ENCODE measurements at places on chromosomes 6 and 20.
A peak's percentile ranks its signal among the peaks of the same experiment; 100 is the strongest.

GRCh38 chr20:44186674-44187053, 324 bp downstream of the JPH2 start:
- no peak for DNase-seq

GRCh38 chr20:45085289-45085688, 15.6 kb downstream of the KCNS1 start:
- no peak for DNase-seq

GRCh38 chr20:10094566-10095173, 59.9 kb downstream of the ANKEF1 start:
- DNase-seq, result no peak

GRCh38 chr6:47512872-47513271, 35.3 kb downstream of the CD2AP start:
- DNase-seq, result no peak

- DNase-seq, result peak; percentile 73
These were observed 125.4 kb downstream of the HIVEP1 start for GRCh38 chr6:12137480-12137879.

DNA sequence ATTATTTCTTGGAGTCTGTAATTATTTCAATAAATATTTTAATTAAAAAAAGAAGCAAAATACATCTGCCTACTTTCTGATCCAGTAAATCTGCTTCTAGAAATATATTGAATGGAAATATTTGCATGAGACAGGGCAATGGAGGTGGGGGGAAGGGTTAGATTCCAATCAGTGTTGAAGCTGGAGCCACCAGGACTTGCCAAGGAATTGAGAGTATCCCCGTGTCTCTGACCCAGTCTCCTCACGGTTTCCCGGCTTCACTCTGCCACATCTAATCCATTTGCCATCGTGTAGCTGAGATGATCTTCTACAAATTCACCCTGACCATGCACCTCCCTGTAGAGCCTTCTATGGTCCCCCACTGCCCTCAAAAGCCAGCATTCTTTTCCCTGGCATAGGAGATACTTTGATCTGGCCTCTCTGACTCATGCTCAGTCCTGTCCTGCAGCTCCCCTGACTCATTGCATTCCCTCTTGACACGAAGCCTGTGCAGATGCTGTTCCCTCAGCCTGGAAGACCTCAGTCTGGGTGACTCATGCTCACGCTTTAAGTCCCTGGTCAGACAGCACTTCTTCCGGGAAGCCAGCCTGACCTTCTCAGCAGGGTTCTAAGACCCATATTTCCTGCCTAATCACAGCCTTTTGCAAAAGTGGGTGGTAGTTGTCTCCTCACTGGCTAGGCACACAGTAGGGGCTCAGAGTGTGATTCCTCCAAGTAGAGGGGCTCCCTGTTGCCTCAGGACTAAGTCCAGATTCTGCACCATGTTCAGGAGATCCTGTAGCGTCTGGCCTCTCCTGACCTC, 23.0 kb upstream of the FKBP1A start:
- DNase-seq, result no peak

DNA sequence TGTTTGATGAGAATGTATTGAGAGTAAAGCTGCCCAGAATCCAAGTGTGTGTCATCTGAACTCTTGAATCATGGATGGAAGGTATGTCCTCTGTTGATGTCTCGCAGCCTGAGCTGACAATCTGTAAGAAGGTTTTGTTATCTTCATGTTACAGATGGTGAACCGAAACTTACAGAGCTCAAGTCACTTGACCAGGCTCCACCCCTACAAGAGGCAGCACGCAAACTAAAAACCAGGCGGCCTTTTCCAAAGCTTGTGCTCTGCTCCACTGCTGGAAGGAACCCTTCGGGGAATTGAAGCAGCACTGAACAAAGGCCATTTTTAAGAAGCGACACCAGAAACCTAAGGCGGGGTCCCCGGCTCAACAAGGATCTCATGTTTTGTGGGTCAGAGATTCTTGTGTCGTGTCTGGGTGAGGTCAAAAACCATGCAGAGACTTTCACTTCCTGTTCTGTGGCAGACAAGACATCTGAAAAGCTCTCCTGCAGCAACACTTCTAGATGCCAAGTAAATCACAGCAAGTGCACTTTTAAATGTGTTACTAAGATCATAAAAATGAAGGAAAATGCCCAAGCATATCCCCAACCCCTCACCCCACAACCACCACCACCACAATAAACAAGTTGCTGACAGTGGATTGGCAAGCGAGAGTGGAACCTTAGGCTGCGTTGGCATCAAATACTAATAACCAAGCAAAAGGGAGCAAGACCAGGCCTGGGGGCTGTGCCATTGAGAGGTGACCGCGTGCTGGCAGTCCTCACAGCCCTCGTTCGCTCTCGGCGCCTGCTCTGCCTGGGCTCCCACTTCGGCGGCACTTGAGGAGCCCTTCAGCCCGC, 27.3 kb downstream of the NQO2 start:
- no peak for DNase-seq

GRCh38 chr20:18718129-18718528, 95.5 kb upstream of the SCP2D1 start:
- no peak for DNase-seq

- DNase-seq, result no peak
These were observed 23.7 kb downstream of the DOK5 start for GRCh38 chr20:54499111-54499510.

DNA sequence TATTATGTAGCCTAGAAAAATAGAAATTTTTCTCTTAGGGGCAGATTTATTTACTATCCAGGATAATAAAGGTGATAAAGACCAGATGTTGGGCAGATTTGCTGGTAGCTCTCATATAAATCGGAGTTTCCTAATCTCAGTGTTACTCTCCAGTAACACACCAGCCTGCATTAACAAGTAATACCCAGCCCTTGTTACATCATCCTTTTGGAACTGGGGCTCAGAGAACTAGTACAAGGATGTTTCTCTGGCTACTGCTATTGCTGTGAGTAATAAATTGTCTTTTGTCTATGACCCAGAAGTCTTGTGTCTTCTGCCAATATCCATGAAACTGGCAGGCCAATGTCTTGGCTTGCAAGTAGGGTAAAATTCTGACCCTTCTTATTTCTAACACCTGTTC, 16.8 kb downstream of the TPD52L1 start:
- no peak for DNase-seq

GRCh38 chr20:52888096-52888495, 84.1 kb upstream of the TSHZ2 start:
- DNase-seq, result no peak

GRCh38 chr6:155125906-155126305, 130.8 kb downstream of the TIAM2 start:
- no peak for DNase-seq

DNA sequence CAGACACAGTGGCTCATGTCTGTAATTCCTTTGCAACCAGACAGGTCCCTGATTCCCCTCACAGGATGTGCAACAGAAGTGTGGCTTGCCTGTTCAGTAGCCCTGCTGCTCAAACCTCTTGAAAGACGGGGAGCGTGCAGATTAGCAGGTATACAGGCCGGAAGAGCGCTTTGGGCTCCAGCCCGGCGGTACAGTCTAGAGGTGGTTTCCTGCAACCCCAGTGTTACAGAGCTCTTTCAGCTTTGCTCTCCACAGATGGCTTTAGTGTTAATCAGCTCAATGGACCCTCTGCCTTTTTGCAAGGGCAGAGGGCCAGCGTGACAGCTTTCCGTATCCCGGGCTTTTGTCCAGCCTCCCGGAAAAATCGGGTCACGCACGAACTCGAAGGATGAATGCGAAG, 67.2 kb upstream of the TNFRSF21 start:
- DNase-seq, result no peak

DNA sequence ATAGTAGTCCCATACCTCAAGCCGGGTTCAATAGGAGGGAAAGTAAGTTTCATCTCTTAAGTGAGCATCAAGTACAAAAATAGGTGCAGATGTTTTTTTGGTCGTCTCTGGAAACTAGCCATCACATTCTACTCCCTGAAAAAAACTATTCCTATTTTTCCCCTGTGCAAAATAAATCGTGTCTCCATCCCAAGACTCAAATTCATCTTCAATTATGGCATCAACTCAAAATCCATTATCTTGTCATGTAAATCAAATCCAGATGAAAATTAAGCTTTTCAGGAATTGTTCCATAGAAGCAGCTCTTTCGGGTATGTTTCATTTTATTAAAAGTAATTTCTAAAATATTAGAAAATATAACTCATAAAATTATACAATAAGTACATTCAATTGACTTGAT, 1368.4 kb downstream of the GRIK2 start:
- no peak for DNase-seq

- DNase-seq, result no peak
These were observed 29.6 kb downstream of the PCNA start for GRCh38 chr20:5090191-5090590.

DNA sequence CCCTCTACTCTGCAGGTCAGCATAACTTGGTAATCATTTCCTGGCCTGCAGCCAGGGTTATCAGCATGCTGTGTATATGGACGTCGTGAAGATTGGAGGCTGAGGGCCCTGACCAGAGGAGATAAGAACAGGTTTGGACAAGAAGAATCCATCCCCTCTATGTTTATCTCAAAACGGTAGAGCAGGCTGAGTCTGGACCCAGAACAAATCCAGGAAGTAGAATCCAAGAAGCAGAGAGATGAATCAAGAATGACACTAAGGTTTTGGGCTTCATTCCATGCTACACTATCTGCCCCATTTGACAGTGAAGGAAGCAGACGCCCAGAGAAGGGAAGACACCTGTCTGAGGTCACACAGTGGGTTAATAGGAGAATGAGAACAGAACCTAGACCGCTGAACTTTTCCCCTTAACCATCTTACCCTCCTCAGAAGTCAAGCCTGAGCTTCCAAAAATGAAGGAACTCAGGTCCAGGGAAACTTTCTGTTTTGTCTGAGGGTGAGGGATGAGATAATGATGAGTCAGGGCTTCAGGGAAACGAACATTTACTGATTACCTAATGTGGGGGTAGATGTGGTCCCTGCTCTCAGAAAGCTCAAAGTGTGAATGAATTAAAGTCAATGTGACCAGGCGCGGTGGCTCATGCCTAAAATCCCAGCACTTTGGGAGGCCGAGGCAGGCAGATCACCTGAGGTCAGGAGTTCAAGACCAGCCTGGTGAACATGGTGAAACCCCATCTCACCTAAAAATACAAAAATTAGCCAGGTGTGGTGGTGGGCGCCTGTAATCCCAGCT, 9.4 kb upstream of the COMMD7 start:
- DNase-seq, result no peak

DNA sequence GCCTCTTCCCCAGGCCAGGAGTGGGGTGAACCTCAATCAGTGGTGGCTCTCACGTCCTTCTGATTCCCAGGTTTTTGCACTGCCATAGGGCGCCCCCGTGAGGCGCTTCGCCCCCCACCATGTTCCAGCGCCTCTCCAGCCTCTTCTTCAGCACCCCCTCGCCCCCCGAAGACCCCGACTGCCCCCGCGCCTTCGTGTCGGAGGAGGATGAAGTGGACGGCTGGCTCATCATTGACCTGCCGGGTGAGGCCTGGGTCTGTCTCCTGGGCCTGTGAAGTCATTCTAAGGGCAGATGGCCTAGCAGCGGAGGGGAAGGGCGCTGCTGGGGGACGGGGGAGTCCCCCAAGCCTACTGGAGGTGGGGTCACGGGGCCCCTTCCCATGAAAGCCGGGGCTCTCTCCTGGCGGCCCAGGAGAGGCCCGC, 4.5 kb downstream of the TP53INP2 start:
- peak; percentile 49 for DNase-seq

DNA sequence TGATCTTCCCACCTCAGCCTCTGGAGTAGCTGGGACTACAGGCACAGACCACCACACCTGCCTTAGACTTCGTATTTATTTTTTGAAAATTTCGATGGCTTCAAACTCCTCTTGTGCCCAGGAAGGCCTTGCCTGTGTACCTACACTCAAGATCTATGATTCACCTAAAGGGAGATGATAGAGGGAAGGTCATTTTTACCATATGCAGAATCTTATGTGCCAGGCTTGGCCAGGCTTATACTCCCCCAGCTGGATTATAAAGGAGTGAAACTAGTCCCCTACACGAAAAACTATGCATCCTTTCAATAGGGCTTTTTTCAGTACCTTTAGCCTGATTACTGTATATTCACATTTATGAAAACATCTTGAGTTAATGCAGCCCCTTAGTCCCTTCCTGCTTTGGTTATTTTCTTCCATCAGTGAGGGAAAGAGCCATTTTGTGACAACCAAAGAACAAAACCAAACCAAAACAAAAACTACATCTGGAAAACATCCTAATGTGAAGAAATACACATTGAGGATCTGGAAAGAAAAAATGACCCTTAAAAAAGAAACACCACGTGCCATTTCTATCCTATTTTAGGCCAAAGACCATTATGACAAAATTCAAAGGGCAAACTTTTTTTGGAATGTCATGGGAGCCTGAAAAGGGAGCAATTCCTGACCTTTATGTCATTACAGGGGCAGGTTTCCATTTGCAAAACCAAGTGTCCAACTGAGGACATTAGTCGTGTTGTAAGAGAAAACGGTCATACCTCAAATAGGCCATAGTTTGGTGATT, 34.7 kb downstream of the RIPOR2 start:
- DNase-seq, result no peak

Data from testis (tissue), 5 donors.